Immature natural killer cell (primary cell): ENCODE measurements at places on chromosomes 7 and 10.

GRCh38 chr10:132204781-132205473, 18.2 kb downstream of the DPYSL4 start:
- no peak for DNase-seq
- H3K27me3 ChIP-seq: no peaks in the 10 kb centered on the region

GRCh38 chr10:60853107-60853506, 74.8 kb downstream of the CDK1 start:
- no peak overlapping the region for H3K4me3 ChIP-seq
- no peak overlapping the region for H3K27ac ChIP-seq
- DNase-seq: no peak
- H3K27me3 ChIP-seq: no peaks in the 10 kb centered on the region
- no peaks in the 10 kb centered on the region for H3K4me1 ChIP-seq
- H3K36me3 ChIP-seq: no peaks in the 10 kb centered on the region

GRCh38 chr10:119466655-119467054, 75.9 kb downstream of the RGS10 start:
- H3K36me3 ChIP-seq: no peaks in the 10 kb centered on the region
- peaks cover 7% of the 10 kb centered on the region for H3K27me3 ChIP-seq
- peaks cover 9% of the 10 kb centered on the region for H3K4me1 ChIP-seq
- DNase-seq: peak; percentile 45

GRCh38 chr10:66625709-66626590, 299.9 kb upstream of the LRRTM3 start:
- H3K36me3 ChIP-seq: no peaks in the 10 kb centered on the region
- no peak overlapping the region for H3K27ac ChIP-seq
- no peak for DNase-seq

DNA sequence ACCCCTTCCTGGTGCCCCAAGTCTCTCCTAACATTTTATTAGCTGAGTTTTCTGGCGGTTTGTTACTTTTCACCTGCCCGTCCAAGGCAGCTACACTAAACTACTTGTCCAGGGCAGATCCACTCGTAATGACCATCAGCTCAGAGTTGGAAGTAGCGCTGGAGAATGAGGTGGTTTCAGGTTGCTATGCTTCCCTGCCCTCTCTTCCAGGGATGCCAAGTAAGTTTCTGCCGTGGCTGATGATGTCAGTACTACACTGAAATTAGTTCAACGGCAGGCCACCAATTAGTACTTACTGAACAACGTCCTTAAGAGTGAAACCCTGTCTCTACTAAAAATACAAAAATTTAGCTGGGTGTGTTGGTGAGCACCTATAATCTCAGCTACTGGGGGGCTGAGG, 55.2 kb downstream of the DIP2C start:
- H3K27ac ChIP-seq: no peak overlapping the region
- peaks cover 9% of the 10 kb centered on the region for H3K27me3 ChIP-seq
- no peak for DNase-seq
- H3K4me3 ChIP-seq: no peak overlapping the region
- no peaks in the 10 kb centered on the region for H3K36me3 ChIP-seq

- H3K4me3 ChIP-seq: no peak overlapping the region
- H3K27ac ChIP-seq: no peak overlapping the region
- H3K36me3 ChIP-seq: no peaks in the 10 kb centered on the region
- no peak for DNase-seq
These were observed 1.4 kb upstream of the DOCK1 start for GRCh38 chr10:126903656-126904360.

GRCh38 chr7:39453743-39454355, 112.4 kb upstream of the YAE1 start:
- DNase-seq: peak; percentile 25
- H3K27ac ChIP-seq: no peak overlapping the region
- no peak overlapping the region for H3K4me3 ChIP-seq
- peaks cover 4% of the 10 kb centered on the region for H3K36me3 ChIP-seq

DNA sequence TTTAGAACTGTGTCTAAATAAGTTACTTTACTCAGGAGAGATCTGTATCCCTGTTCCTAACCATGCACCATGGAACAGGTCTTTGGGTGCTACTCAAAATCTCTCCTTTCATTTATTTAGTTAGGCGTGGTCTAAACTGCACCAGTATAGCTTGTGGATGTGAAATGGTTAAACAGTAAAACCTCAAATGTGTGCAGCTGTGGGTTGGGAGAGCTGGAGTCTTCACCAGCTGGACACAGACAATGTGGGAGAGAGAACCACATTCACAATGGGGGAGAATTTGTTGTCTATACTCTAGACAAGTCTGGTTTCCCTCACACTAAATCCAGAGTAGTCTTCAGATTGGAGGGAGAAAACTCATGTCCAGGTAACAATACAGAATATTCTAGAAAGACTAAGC, 31.2 kb upstream of the IKZF1 start:
- peak overlapping the region; percentile 53 for H3K27ac ChIP-seq
- no peaks in the 10 kb centered on the region for H3K36me3 ChIP-seq
- H3K4me1 ChIP-seq: peaks cover 63% of the 10 kb centered on the region

DNA sequence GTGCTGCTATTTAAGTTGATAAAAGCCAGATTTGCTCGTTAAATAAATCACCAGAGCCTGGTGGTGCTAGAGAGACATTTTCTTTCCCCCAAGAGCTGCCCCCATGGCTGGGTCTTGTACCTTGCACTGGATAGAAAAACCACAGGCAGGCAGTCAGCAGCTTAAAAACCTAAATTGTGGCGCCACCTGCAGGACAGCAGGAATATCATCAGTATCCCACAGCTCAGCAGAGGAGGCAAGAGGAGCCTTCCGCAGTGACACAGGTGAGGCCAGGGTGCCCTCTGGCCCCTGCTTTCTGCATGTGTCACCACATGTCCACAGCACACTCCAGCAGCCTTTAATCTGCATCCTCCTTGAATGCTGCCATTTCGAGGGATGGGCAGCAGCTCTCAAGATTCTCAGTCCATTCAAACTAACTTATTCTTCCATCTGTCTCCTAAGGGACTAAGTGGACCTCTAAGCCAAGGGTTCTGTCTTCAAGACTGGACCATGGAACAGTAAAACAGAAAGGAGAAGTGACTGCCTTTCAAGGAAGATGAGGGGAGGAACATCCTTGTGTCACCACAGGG, 4.5 kb upstream of the PLXNA4 start:
- no peaks in the 10 kb centered on the region for H3K27me3 ChIP-seq
- H3K27ac ChIP-seq: no peak overlapping the region
- no peak overlapping the region for H3K4me3 ChIP-seq
- no peaks in the 10 kb centered on the region for H3K36me3 ChIP-seq
